Articular chondrocyte of knee joint (primary cell): ENCODE measurements at places on chromosomes 4 and X. TPM values are rescaled to one million over a fixed set of nuclear protein-coding genes. Genes with fewer than 3 reads are reported as not detected.

NPY2R gene
- not detected in 2 replicates for total RNA-seq

BDH2 gene
- total RNA-seq = 47.7 and 59.2 TPM in 2 replicates

PCDH10 gene
- total RNA-seq = 0.39 and 1.3 TPM in 2 replicates

GPAT3 gene
- 0.26 and 1.2 TPM in 2 replicates for total RNA-seq

MED12 gene
- 21.6 and 23.3 TPM in 2 replicates for total RNA-seq

VCX gene
- not detected in 2 replicates for total RNA-seq

UCHL1 gene
- 54.6 and 92.7 TPM in 2 replicates for total RNA-seq

USP11 gene
- total RNA-seq = 34.5 and 35.5 TPM in 2 replicates

PASD1 gene
- total RNA-seq = not detected in 2 replicates

NEIL3 gene
- total RNA-seq = 6.0 and 8.2 TPM in 2 replicates

NDST3 gene
- not detected in 2 replicates for total RNA-seq

TBC1D9 gene
- total RNA-seq = 17.2 and 18.4 TPM in 2 replicates

IQSEC2 gene
- total RNA-seq = 13.6 and 14.8 TPM in 2 replicates

ITGB1BP2 gene
- 1.1 and 1.2 TPM in 2 replicates for total RNA-seq

TLR3 gene
- 17.9 and 29.9 TPM in 2 replicates for total RNA-seq

SPIN2A gene
- 0.52 and 0.54 TPM in 2 replicates for total RNA-seq

KCTD8 gene
- total RNA-seq = not detected in 2 replicates
